ENCODE measurements at places on chromosomes 5 and 9.
A peak's percentile ranks its signal among the peaks of the same experiment; 100 is the strongest.

DNA sequence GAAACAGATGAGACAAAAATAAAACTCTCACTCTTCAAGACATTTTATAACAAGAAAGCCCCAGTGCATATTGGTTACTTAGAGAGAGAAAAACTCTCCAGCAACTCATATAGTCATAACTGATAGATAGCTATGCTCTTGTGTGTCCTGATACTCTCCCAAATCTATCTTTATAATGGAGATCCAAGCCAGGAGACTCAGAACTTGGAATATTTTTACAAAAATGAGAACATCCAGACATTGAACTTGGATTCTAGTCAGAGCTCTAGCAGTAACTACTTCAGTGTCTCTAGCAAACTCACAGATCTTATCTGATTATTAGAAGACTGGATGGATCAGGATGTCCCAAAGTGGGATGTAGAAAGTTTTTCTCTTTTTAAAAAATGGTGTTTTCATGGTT is 412.7 kb upstream of the BRINP1 start:
- DNase-seq, result no peak

- no peak for DNase-seq
Measured at GRCh38 chr9:114250235-114250568, 72.7 kb upstream of the ORM1 start.

DNA sequence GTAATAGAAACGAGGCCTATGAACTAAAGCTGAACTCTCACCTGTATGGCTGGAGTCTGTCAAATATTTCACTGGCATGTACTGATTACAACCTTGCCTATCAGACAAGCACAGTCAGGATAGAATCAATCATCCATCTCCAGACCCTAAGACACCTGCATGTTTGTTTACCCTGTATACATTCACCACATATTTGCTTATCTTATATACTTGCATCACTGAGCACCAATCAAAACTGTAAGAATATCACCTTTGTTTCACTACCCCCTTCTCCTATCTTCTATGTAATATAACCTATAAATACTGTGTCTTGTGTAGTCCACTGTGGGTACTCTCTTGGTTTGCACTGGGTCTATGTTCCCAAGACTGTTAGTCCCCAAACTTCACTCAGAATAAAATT is 1085.7 kb downstream of the TAF11L14 start:
- no peak for DNase-seq

GRCh38 chr9:34646211-34647083 is at the start of gene GALT:
Gene GALT, plus strand, starts transcription at chr9:34646675. Its CDS starts 30 bp downstream, at chr9:34646705.
- peak; percentile 97 for DNase-seq

All from CD4-positive, alpha-beta T cell treated with Interleukin-15 for 4 hours (primary cell).